ENCODE measurements at places on chromosomes 3 and 15.

DNA sequence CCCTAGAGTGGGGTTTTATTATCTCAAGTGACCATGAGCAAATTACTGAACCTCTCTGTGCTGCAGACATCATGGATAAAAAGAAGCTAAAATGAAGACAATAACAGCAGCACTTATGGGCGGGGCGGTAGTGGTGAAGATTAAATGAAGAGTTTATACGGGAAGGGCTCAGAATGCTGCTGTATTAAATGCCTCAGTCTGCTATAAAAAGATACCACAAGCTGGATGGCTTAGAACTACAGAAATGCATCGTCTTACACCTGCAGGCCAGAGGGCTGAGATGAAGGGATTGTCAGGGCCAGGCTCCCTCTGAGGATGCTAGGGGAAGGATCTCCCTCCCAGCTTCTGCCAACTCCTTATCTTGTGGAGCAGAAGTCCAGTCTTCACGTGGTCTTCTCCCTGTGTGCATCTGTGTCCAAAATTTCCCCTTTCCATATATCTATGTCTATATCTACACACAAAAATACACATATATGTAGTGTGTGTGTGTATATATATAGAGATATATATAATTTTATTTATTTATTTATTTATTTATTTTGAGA is 2.9 kb downstream of the ALG1L2 start:
- no peak for DNase-seq

DNA sequence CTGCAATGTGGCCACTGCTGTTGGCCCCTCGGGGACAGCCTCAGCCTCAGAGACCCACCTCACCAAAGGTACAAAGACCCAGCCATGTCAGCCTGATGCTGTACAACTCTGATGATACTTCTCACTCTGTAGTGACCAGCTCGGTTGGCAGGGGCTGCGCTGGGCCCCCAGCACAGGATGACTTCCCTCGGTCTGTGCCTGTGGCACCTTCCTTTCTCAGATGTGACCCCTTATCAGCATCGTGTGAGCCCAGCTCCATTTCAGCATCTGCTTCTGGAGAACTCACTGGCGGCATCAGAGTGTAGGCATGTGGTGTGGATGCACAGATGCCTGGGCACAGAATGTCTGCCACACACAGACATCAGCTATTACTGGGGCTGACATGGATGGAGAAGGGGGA is 25.1 kb upstream of the CTXND1 start:
- DNase-seq = no peak

GRCh38 chr3:492586-493316 is 296.2 kb downstream of the CHL1 start:
- DNase-seq = no peak

GRCh38 chr3:183862610-183863009 is 22.1 kb downstream of the PARL start:
- DNase-seq = no peak

DNA sequence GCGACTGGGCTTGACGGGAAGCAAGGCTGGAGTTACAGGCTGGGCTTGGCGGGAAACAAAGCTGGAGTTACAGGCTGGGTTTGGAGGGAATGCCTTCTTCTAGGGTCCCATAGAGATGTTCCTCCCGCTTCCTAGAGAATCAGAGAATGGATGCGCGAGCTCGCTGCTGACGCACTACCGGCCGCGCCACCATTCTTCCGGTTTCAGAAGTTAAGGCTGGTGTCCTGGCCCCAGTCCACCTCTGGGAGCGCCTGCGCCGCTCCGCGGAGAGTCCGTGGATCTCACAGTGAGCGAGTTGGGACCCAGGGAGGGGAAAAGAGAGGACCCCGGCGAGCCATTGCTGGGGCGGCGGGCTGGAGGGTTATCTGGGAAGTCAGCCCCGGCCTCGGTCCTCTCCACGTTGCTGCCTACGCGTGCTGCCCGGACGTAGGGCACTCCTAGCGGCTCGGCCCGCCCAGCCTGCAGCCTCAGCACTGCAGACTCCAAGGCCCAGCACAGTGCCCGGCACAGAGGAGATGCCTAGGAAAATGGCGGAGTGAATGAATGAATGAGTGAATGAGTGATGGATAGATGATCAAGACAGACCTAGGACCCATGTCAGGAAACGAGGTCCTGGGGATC is at the start of gene ZNF502:
ZNF502 (plus strand) TSS at position 206 of the 621 bp plus-strand sequence. CDS start 7,602 bp downstream, outside the sequence.
- DNase-seq = peak; percentile 67

GRCh38 chr15:70582143-70582945 is 181.0 kb downstream of the UACA start:
- no peak for DNase-seq

- no peak for DNase-seq
Measured at GRCh38 chr15:53978253-53978906, at the start of gene UNC13C. Gene UNC13C (plus strand): TSS chr15:53978441. CDS start chr15:54012904, 34,463 bp downstream.

DNA sequence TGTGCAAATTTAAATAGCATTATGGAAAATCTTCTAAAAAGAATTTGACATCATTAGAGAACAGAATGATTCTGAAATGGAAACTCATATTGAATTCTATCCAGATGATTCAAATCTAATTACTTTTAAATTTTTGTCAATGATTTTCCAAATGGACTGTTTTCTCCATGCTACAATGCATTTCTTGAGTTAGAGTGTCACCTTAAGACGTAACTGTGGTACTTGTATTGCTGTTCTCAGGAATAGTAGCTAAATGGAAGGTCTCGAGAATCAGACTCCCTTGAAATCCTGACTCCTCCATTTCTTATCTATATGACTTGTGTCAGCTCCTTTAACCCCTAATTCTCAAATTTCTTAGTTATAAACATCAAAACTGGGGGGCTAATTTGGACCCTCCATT is 102.3 kb downstream of the P2RY1 start:
- no peak for DNase-seq

GRCh38 chr15:77143616-77144015 is 72.7 kb upstream of the TSPAN3 start:
- DNase-seq = no peak

GRCh38 chr3:127560051-127560787 is 30.3 kb downstream of the TPRA1 start:
- DNase-seq = no peak

DNA sequence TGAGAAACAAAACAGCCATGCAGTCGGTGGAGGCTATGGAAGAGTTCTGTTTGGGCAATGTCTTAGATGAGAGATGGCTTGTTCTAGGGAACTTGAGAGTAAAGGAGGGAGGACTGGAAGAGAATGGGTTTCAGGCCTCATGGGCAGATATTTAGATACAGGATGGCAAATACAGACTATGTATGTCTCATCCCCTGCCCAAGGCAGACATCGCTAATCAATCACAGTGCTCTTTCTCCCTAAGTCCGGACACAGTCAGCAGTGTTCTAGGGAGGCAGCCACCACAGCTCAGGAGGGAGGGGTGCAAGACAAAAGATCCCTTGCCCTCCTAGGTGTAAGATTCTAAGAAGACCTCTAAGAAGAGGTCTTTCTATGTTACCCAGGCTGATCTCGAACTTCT is 159.3 kb upstream of the TLE3 start:
- no peak for DNase-seq

GRCh38 chr3:149906036-149906435 is 64.7 kb downstream of the PFN2 start:
- DNase-seq = no peak

DNA sequence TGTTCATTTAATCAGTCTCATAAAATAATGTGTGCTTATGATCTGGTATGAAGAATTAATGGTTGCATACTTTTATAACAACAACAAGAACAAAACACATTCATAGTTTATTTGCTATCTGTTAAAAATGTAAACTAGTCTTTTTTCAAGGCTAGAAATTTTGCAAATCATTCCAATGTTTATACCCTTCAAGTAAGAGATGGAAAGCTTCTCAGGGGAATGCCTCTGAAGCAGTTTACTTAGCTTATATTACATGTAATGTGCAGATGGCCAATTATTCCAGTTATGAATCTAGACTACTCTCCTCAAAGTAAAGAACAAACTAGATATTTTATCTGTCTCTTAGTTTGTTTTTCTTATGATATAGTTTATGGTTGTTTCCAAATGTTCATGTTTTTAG is 575.4 kb downstream of the NAALADL2 start:
- no peak for DNase-seq

DNA sequence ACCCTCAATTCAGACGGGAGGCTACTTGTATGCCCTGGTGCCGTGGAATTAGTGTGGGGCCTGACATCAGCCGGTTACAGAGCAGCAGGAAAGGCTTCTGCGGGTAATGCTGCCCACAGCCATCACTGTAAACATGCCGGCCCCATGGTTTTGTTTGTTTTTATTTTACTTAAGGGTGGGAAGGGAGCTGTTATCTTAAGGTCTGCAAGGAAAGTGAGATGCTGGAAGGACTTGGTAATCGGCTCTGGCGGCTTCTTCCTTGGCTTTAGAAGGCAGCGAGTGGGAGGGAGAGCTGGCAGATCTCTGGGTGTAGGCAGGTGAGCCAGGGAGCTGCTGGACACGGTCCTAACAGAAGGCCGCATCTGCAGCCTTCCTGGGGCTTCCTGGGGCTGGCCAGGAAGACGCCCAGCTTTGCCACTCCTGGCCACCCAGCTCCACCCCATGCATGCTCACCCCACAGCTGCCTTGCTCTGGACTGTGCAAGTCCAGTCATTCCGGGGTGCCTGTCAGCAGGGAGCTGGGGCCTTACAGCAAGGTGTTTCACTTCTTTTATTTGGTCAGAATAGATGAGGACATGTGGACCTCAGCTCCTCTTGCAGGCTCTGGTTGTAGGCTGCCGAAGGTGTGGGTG is 54.1 kb upstream of the FURIN start:
- DNase-seq = no peak

DNA sequence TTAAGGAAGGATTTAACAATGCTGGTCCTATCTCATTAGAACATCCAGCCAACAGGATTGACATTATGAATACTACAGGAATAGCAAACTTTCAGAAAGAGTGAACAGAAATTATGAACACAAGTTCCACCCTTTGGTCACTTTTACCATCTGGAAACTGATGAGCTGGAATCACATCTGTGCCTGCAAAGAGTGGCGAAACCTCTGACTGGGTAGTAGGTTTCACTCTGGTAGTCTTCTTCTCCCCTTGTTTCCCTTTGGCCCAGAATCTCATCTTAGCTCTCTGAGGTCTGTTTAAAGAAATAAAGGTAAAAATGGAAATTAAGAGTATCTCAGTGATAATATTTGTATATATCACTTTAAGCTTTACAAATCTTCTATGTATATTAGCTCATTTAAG is 73.1 kb downstream of the NR2E3 start:
- no peak for DNase-seq

DNA sequence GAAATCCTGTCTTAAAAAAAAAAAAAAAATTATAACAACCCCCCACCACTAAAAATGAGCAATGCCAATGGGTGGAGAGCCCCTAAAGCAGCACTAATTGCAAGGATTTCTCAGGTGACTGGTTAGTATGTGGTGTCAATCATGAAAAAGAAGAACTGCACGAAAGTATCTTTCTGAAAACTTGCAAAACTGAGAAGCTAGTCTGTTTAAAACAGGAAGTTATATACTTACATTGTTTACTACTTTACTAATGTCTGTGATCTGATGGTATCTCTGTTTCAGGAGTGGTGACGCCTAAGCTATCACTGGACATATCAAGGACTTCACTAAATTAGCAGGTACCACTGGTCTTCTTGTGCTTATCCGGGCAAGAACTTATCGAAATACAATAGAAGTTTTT is at the start of gene CCR3:
CCR3 (plus strand) TSS at position 341 of the 400 bp plus-strand sequence. CDS start 22,699 bp downstream, outside the sequence.
- DNase-seq = no peak

DNA sequence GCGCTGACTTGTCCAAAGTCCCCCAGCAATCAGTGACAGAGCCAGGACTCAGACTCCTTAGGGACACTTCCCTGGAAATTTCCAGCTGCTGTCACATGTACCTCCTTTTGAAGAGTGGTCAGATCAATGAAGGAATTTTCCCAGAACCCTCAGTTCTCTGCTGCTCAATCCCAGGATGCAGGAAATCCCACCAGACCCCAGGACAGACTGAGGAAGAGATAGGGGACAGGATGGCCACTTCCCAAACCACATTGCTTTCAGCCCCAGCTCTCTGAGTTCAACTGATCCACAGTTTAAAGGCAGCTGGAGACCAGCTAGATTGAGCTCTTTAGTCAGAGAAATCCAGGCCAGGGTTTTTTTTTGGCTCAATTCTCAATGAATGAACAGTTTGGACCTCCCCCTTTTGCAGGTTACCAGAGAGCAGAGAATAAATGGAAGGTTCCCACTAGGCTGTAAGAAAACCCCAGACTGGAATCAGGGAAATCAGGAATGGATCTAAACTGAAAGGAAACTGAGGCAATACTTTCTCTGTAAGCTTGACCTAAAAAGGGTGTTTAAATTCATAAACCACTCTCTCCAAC is 1.5 kb downstream of the CYP1A1 start:
- DNase-seq = no peak

Measured in stimulated activated naive B cell treated with anti-CD40 and anti-IgM and Interleukin-4, amounts not matched to agents 10 μg/mL and 1 μg/mL and 100 μg/mL, for 72 hours (primary cell).